ENCODE measurements at places on chromosomes 11 and 22. TPM values are rescaled to one million over a fixed set of nuclear protein-coding genes. Genes with fewer than 3 reads are reported as not detected.

The ISX gene
- total RNA-seq, result not detected

The TPST2 gene
- total RNA-seq, result 42.9 TPM

The IGLL5 gene
- not detected for total RNA-seq

The GLYAT gene
- not detected for total RNA-seq

The AIFM3 gene
- total RNA-seq, result 0.08 TPM

The PKP3 gene
- total RNA-seq, result 0.50 TPM

Measured in activated CD8-positive, alpha-beta memory T cell treated with anti-CD3 and anti-CD28 coated beads for 36 hours (primary cell).